Skin of body (tissue), 3 donors: ENCODE measurements at places on chromosomes 3 and 15. TPM values are rescaled to one million over a fixed set of nuclear protein-coding genes. Genes with fewer than 3 reads are reported as not detected.

- no peak for DNase-seq
These were observed 27.2 kb upstream of the TMEM158 start for GRCh38 chr3:45253316-45253715.

- DNase-seq: no peak
These were observed 848.0 kb downstream of the TUSC7 start for GRCh38 chr3:117557464-117558090.

GRCh38 chr3:134988666-134989065 lies 193.6 kb downstream of the EPHB1 start:
- no peak for DNase-seq

DNA sequence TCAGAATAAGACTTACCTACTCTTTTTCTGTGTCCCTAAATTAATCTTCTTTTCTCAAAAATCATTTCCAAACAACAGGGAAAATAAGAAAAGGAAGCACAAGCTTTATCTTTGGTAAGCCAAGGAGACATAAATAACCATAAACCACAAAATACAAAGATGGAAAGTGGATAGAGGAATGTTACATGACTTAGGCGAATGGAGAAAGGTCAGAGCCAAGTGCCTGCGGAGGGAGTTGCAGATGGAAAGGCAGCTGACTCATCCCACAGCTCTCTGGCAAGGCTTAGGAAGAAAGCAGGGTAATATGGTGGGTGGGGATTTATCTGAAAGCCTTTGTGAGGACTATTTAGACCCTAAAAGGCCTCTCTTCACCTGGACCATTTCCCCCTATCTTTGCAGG lies 72.8 kb downstream of the GALK2 start:
- no peak for DNase-seq

GRCh38 chr15:82999905-83000671 lies 11.4 kb downstream of the C15orf40 start:
- DNase-seq: peak; percentile 67

DNA sequence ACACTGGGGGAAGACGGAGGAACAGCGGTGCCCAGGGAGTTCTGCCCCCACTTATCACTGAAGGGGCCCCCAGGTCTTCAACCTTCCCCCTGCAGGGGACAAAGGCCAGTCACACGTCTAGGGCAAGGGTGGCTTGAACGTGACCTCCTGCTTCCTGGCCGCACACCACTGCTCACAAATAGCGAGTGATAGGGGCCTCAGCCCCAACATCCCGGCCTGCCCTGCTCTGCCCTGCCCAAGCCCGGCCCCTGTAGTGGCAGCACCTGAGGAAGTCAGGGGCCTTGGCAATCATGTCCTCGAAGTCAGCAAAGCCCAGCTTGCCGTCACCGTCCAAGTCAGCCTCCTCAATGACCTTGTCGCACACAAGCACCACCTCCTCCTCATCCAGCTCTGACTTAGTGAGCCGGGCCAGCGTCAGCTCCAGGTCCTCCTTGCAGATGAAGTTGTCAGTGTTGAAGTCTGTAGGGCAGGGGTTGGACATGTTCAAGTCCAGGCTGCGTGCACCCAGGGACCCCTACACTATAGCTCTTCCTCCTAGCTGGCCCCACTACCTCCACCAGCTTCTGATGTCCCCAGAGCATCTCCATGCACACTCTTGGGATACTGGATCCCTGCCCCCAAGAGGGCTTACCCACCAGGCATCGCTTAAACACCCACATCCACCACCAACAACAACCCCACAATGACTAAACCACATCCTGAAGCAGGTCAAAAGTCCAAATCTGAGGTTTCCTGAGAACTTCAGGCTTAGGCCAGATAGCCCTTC lies 13.3 kb downstream of the SH2D7 start:
- DNase-seq: no peak

- DNase-seq: no peak
These were observed 233.0 kb upstream of the SATB1 start for GRCh38 chr3:18657858-18658820.

CEP19 gene
- total RNA-seq: 1.3 TPM

DNA sequence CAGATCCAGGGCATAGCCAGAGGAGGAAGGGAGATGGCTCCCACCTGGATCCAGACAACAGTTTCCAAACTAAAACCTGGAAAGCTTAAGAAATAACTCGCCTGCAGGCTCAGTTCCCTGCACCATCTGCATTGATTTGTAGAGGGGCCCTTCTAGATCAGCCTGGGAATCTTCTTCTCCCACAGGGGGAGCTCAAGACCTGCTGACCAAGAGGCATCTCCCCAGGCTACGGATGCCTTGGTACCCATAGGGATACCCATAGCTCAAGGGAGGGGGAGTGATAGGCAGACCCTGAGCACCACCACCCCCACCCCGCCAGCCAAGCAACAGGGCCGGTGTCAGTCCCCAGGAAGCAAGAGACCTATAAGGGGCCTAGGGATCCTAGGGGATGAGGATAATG lies 28.0 kb upstream of the DCLK3 start:
- no peak for DNase-seq

SEMA3G gene
- 16.2 TPM for total RNA-seq

DNA sequence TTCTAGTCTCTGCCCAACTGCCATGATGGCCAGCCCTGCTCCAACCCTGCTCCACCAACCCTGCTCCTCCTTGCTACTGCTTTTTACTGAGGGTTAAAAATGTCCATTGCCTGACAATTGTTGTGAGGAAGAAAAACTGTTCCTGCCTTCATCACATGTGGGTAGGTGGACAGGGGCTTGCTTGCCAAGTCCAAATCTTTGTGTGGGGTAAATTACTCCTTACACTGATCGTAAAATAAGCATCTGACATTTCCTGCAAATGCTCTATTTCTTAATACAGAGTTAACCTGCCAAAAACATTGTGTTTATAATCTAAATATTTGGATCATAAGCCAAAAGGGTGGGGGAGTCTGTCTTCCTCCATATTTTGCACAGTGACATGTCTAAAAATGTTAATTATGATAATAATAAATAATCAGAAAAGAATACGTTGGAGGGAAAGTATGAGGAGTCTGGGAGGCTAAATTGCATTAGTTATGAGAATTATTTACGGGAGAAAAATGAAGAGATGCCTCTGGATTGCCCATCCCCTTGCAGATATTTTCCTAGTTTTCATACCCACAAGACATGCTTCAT lies 242.5 kb upstream of the TBL1XR1 start:
- peak; percentile 26 for DNase-seq

GRCh38 chr15:92069308-92070250 lies 216.1 kb downstream of the SLCO3A1 start:
- DNase-seq: no peak

DNA sequence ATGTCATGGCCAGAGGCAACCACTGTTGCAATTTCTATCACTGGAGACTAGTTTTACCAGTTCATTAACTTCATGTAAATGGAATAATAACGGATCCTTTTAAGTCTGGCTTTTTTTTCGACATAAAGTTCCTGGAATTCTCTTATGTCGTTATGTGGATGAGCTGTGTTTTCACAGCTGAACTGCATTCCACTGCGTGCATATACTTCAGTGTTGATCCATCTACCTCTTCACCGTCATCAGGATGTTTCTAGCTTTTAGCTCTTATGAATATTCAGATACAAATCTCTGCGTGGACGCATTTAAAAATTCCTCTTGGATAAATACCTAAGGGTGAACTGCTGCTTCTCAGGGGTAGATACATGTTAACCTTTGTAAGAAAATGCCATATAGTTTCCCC lies 15.6 kb upstream of the CYFIP1 start:
- DNase-seq: no peak

DNA sequence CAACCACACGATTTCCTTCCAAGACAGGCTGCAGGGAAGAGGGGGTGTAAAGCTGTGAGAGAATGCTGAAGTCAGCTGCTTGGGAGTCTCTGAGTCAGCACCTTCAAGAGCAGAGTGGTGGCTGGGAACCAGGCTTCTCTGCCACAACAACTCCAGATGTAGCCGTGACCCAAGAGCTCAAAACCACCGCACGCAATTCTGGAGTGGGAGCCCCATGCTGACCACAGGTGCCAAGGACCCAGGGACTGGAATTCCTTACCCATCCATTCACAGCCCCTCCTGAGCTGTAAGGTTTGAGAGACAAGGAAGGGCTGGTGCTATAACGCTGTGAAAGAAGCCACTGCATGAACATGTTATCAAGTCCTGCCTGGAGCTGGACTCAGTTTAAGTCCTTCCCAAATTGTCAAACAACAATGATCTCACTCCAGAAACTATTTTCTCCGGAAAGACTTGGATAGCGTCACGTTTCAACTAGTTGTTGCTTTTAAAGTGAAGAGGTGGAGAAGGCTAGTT lies 61.4 kb downstream of the UMPS start:
- DNase-seq: peak; percentile 90

SNAP23 gene
- total RNA-seq: 58.8 TPM

ATP10A gene
- total RNA-seq: 11.7 TPM

TMC3 gene
- total RNA-seq: 0.20 TPM

DNA sequence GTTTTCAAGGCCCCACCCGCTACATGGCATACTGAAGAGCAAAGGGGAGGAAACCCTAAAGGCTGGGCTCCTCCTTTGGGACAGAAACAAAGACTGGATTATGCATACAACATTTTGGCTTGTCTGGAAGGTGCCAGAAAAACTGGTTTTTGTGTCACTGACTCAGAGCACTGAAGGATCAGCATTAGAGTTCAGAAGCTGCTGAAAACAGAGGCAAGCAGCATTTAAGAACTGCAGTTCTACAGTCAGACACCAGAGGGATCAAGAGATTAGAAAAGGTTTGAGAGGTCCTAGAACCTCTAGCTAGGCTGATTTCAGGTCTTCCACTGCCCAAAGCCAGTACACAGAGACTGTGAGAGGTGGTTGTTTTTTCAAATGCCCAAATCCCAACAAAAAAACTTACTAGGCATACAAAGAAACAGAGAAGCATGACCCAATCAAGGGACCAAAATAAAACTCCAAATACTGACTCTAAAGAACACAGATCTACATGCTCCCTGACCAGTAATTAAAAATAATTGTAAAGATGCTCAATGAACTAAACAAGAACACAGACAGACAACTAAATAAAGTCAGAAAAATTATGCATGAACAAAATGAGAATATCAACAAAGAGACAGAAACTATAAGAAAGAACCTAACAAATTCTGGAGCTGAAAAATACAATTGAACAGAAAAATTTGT lies 91.2 kb downstream of the SENP2 start:
- peak; percentile 23 for DNase-seq

- no peak for DNase-seq
These were observed 18.5 kb downstream of the RAB6B start for GRCh38 chr3:133877221-133877620.

GRCh38 chr3:65928110-65928509 lies 110.6 kb downstream of the MAGI1 start:
- no peak for DNase-seq

- DNase-seq: no peak
These were observed 20.9 kb downstream of the LINGO1 start for GRCh38 chr15:77611767-77612166.

- DNase-seq: no peak
These were observed 69.7 kb upstream of the DCBLD2 start for GRCh38 chr3:98971169-98971681.

- DNase-seq: no peak
These were observed 98.1 kb upstream of the BFSP2 start for GRCh38 chr3:133301731-133302130.

PPP1R14D gene
- total RNA-seq: not detected

TMEM87A gene
- 85.9 TPM for total RNA-seq

GRCh38 chr15:79875213-79875612 lies 21.6 kb downstream of the MTHFS start:
- DNase-seq: no peak

DNA sequence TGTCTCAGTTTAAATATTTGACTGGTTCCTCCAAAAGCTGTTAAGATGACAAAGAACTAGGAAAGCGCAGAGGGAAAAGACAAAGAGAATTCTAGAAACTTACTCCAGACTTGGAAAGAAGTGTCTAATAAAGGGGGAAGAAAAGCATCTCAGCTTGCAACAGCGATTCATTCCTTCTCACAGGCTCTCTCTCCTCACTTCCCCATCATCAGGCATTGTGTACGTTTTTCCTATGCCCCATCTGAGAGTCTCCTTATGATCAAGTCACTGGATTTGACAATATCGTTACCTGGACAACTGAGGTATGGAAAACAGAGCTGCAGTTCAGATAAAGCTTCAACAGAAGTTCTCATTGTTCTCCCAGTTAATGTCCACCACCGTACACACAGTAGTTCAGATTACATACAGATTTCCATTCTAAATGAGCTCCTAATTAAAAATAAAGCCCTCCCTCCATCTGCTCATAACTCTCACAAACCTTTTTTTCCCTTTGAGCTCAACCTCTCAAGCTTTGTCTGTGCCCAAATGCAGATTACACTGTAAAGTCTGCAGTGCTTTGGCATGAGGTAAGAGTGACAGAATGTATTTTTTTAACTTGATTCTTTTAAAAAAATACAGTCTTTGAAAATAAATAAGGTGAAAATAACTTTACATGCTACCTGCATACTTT lies 254.4 kb upstream of the THBS1 start:
- DNase-seq: no peak

DNA sequence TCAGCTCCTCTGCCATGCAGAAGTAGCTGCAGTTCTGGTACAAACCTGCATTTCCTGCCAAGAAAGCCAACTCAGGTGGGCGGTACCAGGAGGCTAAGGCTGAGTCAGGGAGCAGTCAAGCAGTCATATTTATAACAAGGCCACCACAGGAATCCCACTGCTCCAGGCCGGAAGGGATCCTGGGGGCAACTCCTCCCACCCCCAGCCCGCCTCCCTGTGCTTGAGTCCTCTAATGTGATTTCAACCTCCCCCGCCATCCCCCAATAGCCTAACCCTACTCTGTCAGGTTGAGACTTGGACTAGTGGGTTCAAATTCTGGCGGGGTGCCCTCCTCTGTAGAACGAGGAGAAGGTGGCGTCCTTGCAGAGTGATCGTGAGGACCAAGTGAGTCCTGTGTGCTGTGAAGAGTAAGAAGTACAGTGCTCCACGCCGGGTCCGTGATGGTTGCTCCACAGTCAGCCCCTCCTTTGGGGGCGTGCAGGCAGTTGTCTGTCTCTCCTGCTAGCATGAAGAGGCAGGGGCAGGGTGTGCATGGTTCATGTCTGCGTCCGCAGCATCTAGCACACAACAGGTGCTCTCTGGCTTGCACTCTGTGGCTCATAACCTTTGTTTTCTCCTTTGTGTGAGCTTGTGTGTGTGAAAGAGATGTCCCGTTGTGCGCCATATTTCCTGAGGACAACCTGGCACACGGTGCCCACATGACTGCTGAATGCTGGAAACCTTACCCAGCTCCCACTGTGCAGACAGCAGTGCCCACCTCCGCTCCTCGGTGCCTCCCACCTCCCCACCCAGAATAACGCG lies 78.3 kb downstream of the SMAD6 start:
- no peak for DNase-seq

ZPLD1 gene
- total RNA-seq: 0.10 TPM
